KBM-7 (cell line): ENCODE measurements at places on chromosomes 4 and X.

DNA sequence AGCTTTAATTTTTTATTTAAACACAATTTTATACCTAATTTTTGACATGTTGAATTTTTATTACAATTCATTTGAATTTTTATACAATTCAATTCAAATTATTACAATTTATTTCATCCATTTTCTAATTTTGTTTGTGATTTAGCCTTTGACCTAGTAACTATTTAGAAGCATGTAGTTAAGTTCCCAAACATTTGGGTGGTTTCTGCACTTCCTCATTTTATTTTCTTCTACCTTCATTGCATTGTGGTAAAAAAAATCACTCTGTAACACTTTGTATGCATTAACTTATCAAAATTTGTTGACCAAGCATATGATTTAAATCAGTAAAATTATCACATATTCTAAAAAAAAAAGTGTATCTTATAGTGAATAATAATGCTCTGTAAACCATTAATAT, 928.9 kb downstream of the ARAP2 start:
- peak; percentile 1 for DNase-seq

DNA sequence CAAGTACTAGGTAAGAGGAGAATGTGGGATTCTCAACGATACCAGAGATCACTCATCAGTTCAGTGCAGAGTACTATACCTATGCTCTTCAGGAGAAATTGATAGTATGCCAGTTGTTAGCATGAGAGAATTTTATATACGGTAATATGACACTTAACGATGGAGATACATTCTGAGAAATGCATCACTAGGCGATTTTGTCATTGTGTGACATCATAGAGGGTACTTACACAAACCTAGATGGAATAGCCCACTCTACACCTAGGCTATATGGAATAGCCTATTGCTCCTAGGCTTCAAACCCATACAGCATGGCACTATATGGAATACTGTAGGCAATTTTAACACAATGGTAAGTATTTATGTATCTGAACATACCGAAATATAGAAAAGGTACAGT, 140.2 kb downstream of the SLIT2 start:
- DNase-seq, result no peak

- no peak for DNase-seq
These were observed 134.5 kb upstream of the TAPT1 start for GRCh38 chr4:16360694-16361262.

DNA sequence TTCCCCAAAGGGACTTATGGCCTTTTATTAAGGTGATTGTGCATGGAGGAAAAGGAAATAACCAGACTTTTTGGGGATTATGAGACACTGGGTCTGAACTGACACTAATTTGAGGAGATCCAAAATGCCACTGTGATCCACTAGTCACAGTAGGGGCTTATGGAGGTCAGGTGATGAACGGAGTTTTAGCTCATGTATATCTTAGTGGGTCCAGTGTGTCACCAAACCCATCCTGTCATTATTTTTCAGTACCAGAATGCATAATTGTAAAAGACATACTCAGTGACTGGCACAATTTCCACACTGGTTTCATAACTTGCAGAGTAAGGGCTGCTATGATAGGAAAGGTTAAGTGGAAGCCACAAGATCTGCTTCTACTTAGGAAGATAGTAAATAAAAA, 131.3 kb downstream of the RTL3 start:
- no peak for DNase-seq

- DNase-seq, result no peak
These were observed 2.6 kb downstream of the FAAH2 start for GRCh38 chrX:57289089-57289488.

DNA sequence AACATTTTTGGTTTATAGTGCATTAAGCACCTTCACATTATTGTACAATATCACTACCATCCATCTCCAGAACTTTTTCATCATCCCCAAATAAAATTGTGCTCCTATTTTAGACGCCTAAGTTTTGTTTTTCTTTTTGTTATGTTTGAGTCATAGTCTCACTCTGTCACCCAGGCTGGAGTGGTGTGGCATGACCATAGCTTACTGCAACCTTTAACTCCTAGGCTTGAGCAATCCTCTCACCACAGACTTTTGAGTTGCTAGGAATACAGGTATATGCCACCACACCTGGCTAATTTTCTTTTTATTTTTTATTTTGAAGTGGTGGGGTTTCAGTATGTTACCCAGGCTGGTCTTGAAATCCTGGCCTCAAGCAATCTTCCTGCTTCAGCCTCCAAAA, 33.9 kb downstream of the PRSS12 start:
- DNase-seq, result no peak

GRCh38 chr4:135365065-135365464, 1163.5 kb upstream of the PABPC4L start:
- DNase-seq, result no peak

DNA sequence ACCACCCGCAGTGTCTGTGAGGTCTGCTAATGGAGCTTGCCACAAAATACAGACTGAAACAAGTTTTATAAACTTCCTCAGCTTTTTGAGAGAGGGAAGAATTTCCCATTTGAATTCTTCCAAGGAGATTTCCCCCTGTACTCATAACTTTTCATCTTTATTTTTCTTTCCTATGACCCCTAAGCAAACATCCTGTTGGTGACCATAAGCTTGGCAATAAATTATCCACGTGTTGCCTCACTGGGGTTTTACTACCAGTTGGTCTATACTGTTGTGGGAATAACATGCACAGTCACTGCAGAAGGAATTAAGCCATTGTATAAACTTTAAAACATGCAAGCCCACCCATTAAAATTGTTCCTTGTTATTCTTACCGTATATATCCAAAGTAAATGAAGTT, 86.2 kb downstream of the SLC39A8 start:
- DNase-seq, result no peak

GRCh38 chr4:183396227-183396637, 48.2 kb upstream of the CDKN2AIP start:
- DNase-seq, result peak; percentile 51

DNA sequence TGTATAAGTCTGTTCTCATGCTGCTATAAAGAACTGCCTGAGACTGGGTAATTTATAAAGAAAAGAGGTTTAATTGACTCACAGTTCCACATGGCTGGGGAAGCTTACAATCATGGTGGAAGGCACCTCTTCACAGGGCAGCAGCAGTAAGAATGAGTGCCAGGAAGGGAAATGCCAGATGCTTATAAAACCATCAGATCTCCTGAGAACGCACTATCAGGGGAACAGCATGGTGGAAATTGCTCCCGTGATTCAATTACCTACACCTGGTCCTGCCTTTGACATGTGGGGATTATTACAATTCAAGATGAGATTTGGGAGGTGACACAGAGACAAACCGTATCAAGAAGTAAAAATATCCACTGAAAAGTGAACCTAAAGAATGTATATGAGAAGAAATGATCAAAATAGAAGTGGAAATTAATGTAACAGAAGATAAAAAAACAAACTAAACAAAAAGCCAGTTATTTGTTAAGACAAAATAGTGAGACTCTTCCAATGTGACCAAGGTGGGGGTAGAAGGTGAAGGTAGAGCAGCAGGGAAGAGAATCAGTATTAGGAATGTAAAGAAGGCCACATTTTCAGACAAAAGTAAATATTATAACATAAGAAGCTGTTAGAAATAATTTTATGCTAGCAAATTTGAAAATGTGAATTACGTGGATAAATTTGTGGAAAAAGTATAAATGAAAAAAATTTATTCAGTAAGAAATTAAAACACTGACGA, 372.9 kb downstream of the NKX6-1 start:
- no peak for DNase-seq

GRCh38 chr4:54098375-54098774, 1.6 kb upstream of the GSX2 start:
- DNase-seq, result no peak

- no peak for DNase-seq
These were observed 521.5 kb downstream of the GRID2 start for GRCh38 chr4:92825256-92825655.

- DNase-seq, result peak; percentile 70
These were observed 147.9 kb downstream of the NSUN7 start for GRCh38 chr4:40897557-40898203.

DNA sequence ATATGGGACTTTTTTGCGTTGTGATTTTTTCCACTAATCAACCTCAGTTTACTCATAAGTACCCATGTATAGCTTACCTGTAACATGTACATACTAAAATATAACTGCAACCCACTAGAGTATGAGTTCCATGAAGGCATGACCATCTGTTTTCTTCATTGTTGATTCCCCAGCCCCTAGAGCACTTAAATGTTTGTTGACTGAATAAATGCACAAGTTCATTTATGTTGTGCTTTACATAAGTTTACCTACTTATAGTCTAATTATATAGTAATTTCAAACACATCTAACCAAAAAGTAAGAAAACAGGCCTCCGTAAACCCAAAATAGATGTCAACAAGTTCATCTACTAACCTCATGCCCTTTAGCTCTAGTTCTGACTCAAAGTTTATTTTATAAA, 34.7 kb downstream of the DCHS2 start:
- no peak for DNase-seq

DNA sequence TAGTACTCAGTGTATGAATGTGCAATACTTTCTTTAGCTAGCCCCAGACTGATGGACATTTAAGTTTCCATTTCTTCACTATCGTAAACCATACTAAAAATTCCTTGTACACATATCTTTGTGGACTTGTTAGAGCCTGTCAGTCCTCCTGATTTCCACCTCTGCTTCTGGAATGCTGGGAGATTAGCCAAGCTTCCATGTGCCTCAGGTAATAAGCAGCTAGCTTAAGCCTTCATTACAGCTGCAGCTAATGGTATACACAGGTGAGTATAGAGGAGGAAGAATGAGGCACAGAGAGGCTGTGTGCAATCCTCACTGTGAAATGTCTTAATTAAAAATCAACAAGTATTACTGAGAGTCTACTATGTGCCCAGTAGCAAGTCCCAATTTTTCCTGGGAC, 9.8 kb downstream of the SMIM9 start:
- DNase-seq, result no peak

DNA sequence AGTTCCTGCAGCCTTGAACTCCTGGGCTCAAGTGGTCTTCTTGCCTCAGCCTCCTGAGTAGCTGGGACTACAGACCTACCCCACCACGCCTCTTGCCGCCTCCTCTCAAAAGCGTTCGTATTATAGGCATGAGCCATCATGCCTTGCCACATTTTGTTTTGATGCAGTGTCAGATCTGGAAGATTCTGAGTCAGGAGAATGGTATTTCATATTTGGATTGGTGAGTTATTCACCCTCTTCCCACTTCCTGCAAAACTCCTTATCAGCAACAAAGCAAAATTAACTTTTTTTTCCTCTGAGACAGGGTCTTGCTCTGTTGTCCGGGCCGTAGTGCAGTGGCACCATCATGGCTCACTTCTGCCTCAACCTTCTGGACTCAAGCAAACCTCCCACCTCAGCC, 29.6 kb downstream of the REST start:
- DNase-seq, result no peak

- DNase-seq, result no peak
These were observed 114.9 kb upstream of the GPRIN3 start for GRCh38 chr4:89422441-89422990.

DNA sequence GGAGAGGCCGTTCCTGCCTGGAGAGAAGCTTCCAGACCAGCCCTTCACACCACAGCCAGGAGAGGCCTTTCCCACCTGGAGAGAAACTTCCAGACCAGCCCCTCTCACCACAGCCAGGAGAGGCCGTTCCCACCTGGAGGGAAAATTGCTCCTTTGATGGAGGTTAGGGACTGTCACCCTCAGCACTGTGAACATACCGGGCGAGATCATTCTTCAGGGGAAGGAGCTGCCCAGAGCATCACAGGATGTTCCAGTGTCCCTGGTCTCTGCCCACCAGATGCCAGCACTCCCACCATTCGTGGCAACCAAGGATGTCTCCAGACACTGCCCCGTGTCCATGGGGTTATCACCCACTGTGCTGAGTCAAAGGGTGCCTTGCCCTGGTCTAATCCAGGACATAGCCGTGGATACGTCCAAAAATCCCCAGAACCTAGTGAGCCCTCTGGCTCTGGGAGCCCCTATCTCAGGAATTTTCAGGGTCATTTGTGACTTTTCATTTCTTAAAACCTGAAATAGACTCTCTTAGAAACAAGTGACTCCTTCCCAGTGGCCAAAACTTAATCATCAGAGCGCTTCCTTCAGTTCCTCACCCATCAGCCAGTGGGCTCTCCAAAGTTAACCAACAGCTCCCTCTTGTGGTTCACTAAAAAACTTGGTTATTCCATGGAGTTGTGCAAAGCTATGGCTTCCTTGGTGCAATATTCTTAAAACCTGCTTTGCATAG, 80.2 kb downstream of the CRMP1 start:
- DNase-seq, result peak; percentile 58

DNA sequence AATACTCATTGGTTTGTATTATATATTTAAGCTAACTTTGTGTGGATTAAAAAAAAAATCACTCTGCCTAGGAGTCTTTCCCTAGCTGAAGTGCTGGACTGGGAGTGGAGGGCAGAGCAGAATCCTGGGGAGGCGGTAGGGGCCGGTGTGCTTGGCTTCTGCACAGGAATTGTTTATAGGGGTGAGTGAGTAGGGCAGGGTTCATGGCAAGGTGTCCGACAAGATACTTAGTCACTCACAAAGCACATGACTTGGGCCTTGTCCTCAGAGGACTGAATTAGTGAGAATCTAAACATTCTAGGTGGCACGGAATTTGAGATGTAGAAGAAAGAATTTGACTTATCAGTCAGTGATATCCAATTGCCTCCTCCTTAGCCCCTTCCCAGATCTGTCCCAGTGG, 32.2 kb downstream of the FNIP2 start:
- no peak for DNase-seq

DNA sequence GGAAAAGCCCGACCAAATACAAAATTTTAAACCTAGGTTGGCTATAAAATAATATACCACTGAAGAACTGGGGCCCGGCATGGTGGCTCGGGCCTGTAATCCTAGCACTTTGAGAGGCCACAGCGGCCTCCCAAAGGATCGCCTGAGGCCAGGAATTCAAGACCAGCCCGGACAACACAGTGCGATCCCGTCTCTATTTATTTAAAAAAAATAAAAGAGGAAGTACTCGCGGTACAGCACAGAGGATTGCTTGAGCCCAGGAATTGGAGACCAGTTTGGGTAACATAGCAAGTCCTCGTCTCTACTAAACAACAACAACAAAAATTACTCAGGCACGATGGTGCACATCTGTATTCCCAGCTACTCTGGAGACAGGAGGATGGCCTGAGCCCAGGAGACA, 44.8 kb upstream of the CDKN2AIP start:
- peak; percentile 60 for DNase-seq

DNA sequence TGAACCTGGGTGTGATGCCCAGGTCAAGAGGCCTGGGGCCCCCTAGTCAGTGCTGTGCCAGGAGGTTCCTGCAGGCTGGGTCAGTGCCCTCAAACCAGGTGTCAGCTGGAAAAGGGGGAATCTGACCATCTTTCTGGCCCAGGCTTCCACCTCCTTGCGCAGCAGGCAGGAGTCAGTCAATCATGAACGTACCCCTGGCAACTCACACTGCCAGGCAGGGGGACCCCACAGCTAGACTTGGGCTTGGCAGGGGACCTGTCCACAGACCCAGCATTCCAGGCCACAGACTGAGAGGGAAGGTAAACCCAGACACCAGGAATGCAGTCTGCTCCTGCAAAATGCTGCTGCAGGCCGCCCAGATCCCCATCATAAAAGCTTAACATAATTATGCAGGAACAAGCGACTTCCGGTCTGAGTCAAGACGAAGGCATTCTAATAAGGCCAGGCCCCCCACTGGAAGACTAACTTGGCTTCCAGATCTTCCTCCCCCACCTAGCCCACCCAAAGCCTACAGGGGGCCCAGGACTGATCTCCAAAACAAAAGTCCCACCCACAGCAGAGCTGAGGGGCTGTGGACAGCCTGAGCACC, 156.3 kb downstream of the BCOR start:
- DNase-seq, result no peak

- no peak for DNase-seq
These were observed 411.9 kb downstream of the GPAT3 start for GRCh38 chr4:83947830-83948193.
